ENCODE measurements at places on chromosomes 11 and 22. TPM values are rescaled to one million over a fixed set of nuclear protein-coding genes. Genes with fewer than 3 reads are reported as not detected.

DNA sequence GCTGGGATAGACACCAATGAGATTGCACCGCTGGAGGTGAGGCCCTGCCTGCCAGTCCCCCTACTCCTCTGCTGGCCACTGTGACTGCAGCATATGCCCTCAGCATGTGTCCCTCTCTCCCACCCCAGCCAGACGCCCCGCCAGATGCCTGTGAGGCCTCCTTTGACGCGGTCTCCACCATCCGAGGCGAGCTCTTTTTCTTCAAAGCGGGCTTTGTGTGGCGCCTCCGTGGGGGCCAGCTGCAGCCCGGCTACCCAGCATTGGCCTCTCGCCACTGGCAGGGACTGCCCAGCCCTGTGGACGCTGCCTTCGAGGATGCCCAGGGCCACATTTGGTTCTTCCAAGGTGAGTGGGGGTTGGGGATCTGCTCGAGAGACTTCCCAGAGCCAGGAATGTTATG, 5.7 kb upstream of the SMARCB1 start:
- no peak for DNase-seq

GRCh38 chr11:117597071-117597470, 199.9 kb downstream of the DSCAML1 start:
- DNase-seq = peak; percentile 39

- no peak for DNase-seq
Observed at GRCh38 chr11:126645186-126645585, 289.7 kb downstream of the ST3GAL4 start.

Gene IFITM10
- 0.80 TPM for total RNA-seq

GRCh38 chr11:123628936-123629683, 25.3 kb downstream of the SCN3B start:
- DNase-seq = no peak

DNA sequence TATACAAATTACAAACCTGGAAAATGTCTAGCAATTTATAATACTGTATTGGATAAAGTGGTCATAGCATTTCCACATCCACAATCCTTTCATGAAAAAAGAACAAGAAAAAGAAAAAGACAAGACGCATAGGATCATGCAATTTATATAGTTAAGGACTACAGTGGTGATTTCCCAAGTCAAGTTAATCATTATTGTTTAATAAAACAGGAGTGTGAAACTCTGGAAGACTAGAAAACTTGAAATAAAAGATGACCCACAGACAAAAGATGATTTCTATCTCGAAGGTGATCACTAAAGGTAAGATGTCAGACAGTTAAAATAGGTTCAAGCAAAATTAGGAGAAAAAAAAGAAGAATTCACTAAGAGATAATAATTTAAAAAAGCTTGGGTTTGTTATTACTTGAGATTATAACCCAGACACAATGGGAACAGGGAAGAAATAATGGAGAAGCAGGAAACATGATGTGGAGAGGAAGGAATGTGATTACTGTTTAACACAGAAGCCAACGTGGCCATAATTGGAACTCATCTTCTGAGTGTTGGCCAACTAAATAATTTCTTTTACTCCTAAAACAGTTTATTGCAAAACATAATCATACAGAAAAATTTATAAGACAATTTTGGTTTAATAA, 441.2 kb upstream of the ANO3 start:
- peak; percentile 79 for DNase-seq

GRCh38 chr22:37764622-37765021, 43.1 kb upstream of the GCAT start:
- DNase-seq = no peak

Gene OR2AT4
- not detected for total RNA-seq

Gene OR8G5
- total RNA-seq = not detected

GRCh38 chr11:70660059-70660888, 261.9 kb downstream of the CTTN start:
- DNase-seq = no peak

Gene TESMIN
- total RNA-seq = 5.0 TPM

- DNase-seq = peak; percentile 94
Observed at GRCh38 chr11:20058749-20059458, 101.4 kb downstream of the DBX1 start.

Gene DDX10
- total RNA-seq = 13.2 TPM

- no peak for DNase-seq
Observed at GRCh38 chr11:35496416-35496815, 29.0 kb downstream of the PAMR1 start.

DNA sequence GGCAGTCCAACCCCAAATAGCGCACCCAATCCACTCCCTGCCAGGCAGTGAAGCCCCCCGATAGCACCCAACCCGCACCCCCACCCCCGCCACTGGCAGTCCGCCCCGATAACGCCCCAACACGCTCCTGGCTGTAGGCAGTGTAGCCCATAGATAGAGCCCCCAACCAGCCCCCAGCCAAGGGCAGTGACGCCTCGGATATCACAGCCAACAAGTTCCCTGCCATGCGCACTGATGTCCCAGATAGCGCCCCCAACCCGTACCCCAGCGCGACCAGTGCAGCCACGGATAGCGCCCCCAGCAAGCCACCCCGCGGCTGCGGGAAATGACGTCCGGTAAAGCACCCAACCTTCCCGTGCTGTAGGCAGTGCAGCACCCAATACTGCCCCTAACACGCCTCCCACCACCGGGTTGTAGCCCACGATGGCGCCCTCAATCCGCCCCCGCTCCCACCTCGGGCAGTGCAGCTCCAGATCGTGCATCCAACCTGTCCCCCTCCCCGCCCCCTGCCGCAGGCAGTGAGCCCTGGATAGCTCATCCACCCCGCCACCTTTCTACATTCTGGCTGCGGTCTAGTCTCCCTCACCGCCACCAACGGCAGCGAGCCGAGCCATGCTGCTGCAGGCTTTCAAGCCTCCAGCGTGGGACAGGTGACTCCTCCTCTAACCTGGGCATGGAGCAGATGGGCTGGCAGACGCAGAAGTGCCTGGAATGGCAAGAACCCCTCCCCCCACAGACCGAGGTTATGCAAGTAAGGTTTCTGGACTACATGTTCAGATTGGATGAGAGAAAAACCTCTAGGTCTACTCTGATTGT, 625 bp downstream of the RFPL2 start:
- peak; percentile 55 for DNase-seq

- no peak for DNase-seq
Observed at GRCh38 chr11:94823102-94823732, 55.1 kb downstream of the AMOTL1 start.

Gene GAB4
- not detected for total RNA-seq

DNA sequence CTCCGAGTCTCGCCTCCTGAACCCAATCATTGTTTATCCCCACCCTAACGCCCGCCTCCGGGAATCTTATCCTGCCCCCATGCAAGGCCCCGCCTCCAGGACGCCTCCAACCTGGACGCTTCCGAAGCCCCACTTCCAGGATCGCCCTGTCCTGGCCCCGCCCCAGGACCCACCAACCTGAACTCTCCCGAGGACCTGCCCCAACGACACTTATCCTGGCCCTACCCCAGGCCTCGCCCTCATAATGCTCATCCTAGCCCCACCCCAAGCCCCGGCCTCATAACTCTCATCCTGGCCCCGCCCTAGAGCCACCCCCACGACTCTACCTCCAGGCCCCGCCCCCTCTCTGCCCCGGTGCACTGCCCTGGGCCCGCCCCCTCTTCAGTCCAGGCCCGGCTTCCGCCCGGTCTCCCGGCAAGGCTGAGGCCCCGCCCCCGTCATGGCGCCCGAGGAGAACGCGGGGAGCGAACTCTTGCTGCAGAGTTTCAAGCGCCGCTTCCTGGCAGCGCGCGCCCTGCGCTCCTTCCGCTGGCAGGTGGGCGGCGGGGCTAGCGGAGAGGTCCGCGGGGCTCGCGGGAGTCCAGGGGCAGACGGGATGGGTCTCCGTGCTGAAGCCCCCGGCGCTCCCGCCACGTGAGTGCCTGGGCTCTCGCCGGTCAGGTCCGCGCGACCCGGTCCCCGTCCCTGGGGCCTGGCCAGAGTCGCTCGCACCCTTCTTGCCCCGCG, 45.7 kb upstream of the DEFB108B start:
- peak; percentile 97 for DNase-seq

- DNase-seq = no peak
Observed at GRCh38 chr11:128804481-128804880, 62.6 kb downstream of the KCNJ1 start.

DNA sequence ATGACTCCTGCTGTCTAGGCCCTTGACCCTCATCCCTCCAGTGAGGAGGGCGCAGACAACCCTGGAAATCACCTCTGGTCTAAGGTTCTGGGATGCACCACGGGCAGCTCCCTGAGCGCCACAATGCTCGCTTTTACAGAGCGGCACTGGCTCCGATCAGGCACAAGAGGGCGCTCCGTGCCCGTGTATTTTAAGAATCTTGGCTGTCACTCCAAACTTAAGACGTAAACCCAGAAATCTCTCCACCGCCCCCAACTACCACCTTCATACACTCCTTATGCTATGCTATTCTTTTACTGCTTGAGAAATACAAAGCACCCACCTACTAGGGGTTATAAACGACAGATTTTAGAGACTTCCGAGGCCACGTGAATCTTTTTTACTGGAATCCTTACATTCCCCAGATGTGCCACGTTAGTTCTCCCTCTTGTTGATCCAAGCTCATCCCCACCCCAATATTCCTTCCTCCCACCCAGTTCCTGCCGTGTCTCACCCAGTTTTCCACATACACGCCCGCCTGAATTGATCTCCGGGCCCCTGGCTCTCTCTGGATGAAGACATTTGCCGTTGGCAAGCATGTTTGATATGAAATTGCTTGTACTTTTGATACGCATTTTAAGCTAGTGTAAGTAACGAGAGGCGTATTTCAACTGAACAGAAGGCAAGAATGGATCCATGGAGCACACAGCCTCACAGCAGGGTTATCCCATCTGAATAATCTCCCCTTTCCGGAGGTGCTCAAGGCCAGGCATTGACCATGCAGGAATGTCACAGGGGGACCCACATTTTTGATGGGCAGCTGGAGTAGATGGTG, 453.5 kb downstream of the OPCML start:
- DNase-seq = peak; percentile 21

Gene ASCL2
- total RNA-seq = not detected

GRCh38 chr11:17401316-17401715, 12.9 kb upstream of the KCNJ11 start:
- DNase-seq = no peak

DNA sequence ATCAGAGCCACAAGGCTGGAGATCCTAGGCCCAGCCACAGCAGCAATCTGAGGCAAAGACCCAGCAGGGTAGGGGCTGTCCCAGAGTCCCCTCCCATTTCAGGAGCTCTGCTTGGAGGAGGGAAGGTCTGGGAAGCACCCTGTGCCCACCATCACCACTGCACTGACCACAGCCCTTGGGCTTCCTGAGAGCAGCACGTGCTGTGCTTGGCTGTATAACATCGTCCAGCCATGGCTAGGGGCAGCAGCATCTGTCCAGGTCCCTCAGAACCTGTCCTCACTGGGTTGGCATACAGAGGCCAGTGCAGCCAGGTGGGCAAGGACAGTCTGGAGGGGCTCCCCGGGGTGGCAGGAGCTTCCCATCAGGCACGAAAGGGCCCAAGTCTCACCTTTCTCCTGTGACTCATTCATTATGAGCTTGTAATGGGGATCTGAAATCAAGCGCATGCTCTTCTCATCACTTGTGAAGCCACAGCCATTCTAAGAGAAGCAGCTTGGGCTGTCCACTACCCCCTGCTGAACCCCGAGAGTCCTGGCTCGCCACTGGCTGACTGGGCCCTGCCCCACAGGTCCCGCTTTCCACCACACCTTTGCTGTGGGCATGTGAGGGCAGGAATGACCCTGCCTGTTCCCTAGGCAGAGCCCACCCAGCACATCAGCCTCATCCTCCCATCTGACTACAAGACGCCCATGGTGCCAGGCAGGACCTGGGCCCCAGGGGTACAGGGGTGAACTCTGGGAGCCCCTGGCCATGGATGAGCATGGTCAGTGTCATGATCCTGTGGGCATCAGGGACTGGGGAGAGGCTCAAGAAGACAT, 83.3 kb downstream of the MED15 start:
- no peak for DNase-seq

GRCh38 chr11:115199481-115200069, 304.6 kb downstream of the CADM1 start:
- DNase-seq = peak; percentile 13
